Activated CD4-positive, alpha-beta T cell treated with anti-CD3 and anti-CD28 coated beads, Interleukin-10, Interleukin-2, amounts not matched to agents 100 ng/mL and 50 ng/mL, durations not matched to agents 16 hours and 8 hours (primary cell): ENCODE measurements at places on chromosomes 1 and 21.

- DNase-seq: no peak
Measured at GRCh38 chr1:71882637-71883036, 399.7 kb downstream of the NEGR1 start.

DNA sequence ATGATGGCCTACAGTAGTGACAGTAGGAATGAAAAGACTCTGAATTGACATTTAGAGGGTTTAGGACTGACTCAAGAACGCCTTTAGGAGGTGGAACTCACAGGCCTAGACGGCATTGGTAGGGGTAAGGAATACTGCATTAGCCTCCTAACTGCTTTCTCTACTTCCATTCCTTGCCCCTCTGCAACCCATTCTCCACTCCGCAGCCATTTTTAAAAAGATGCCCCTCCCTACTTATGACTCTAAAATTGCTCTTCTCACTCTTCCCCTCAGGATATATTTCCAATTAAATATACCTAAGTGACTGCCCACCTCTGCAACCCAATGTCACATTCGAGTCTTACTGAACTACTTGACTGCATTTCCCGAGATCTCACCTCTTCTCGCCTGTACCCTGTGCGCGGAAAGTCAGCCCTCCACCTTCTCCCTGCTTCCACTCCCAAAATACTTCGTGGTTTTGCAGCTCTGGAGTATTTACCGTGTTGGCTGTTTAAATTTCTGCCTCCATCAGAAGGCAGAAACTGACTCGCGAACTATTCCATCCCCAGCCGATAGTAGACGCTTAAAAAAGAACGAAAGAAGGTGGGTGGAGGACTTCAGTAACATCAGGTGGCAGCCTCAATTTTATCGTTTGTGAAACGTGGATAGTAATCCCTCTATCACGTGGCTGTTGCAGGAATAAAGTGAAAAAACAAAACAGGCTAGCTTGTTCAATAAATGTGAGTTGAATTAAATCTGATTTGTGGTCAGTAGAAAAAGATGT lies 1.1 kb upstream of the YBX1 start:
- DNase-seq: peak; percentile 37

DNA sequence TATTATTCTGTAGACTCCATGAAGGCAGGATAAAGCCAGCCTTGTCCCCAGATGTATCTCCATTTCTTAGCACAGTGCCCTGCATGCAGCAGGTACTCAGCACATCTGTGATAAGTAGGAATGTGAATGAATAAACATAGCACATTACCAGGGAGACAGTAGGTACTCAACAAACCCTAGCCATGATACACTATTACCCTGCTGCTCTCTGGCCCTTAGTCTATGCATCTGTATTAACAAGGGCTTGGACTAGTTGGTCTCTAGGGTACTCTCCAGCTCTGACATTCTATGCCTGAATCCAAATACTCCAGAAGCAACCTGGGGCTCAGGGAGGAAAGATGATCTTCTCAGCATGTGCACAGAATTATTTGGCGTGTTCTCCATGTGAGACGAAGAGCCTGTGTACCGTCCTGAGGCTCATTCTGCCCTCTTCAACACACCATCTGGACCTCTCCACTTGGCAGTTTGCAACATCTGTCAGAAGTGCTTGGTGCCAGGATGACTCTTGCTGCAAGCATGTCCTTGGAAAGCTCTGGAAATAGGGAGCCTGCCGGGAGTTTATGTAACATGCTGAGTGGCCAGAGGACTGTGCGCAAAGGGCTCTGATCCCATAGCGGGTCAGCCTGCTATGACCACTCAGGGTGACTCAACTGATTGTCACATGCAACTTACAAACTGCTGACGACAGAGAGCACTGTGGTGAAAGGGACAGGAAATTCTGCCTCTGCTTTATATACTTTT lies 228.2 kb upstream of the USP24 start:
- DNase-seq: no peak

- DNase-seq: no peak
Measured at GRCh38 chr1:161298116-161298515, 11.7 kb downstream of the MPZ start.

DNA sequence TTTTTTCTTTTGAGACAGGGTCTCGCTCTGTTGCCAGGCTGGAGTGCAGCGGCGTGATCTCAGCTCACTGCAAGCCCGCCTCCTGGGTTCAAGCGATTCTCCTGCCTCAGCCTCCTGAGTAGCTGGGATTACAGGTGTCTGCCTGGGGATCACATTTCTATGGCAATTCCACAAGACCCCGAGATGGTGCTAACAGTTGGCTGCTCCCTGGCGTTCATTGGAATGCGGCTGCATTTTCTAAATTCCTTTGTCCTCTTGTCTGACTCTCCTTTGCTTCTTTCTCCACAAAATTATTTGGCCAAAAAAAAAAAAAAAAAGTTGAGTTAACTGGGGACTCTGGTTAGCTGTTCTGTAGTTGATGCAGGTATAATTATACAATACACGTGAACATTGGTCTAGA lies 176.4 kb downstream of the ETS2 start:
- no peak for DNase-seq

- DNase-seq: peak; percentile 51
Measured at GRCh38 chr1:206809504-206810084, 37.3 kb upstream of the IL10 start.

DNA sequence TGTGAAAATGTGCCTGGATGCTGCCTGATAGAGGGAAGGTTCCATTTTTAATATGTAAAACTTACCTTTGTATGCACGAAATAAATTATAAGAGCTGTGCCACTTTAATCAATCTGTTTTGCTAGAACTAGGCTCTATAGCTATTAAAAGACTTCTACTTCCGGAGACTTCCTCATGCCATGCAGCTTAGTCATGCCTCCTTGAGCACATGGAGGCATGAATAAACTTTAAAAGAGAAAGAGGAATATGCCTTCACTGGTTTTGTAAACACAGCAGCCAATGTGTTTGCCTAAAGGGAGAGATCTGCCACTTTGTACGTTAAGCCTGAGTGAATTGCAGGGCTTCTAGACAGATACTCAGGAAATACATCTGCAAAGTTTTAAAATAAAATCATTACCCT lies 604.6 kb downstream of the LRRIQ3 start:
- no peak for DNase-seq

- no peak for DNase-seq
Measured at GRCh38 chr1:241817956-241818612, 29.9 kb upstream of the EXO1 start.
